Activated CD8-positive, alpha-beta T cell treated with anti-CD3 and anti-CD28 coated beads for 36 hours (primary cell): ENCODE measurements at places on chromosomes 6 and 20. TPM values are rescaled to one million over a fixed set of nuclear protein-coding genes. Genes with fewer than 3 reads are reported as not detected.

GRCh38 chr6:118313208-118313607 is 234.9 kb upstream of the PLN start:
- H3K27ac ChIP-seq: no peak overlapping the region
- H3K27me3 ChIP-seq: no peaks in the 10 kb centered on the region
- H3K4me3 ChIP-seq: no peak overlapping the region
- H3K4me1 ChIP-seq: no peaks in the 10 kb centered on the region
- DNase-seq: no peak

The OOEP gene
- total RNA-seq: not detected

GRCh38 chr20:63610581-63611435 is 16.1 kb downstream of the GMEB2 start:
- no peaks in the 10 kb centered on the region for H3K27me3 ChIP-seq
- peaks cover 14% of the 10 kb centered on the region for H3K36me3 ChIP-seq
- H3K27ac ChIP-seq: no peak overlapping the region
- DNase-seq: no peak
- peaks cover 3% of the 10 kb centered on the region for H3K4me1 ChIP-seq

- no peak for DNase-seq
- peaks cover 69% of the 10 kb centered on the region for H3K4me1 ChIP-seq
- peak overlapping the region; percentile 61 for H3K27ac ChIP-seq
- H3K27me3 ChIP-seq: no peaks in the 10 kb centered on the region
- H3K36me3 ChIP-seq: peaks cover 71% of the 10 kb centered on the region
- H3K4me3 ChIP-seq: no peak overlapping the region
These were observed 50.0 kb downstream of the GJA10 start for GRCh38 chr6:89944181-89944755.

GRCh38 chr20:32391003-32391402 is 32.9 kb downstream of the ASXL1 start:
- peaks cover 55% of the 10 kb centered on the region for H3K36me3 ChIP-seq
- no peak overlapping the region for H3K4me3 ChIP-seq

GRCh38 chr20:14498772-14499171 is 161.4 kb upstream of the FLRT3 start:
- no peaks in the 10 kb centered on the region for H3K27me3 ChIP-seq
- H3K4me1 ChIP-seq: no peaks in the 10 kb centered on the region
- no peak overlapping the region for H3K4me3 ChIP-seq
- DNase-seq: no peak
- no peaks in the 10 kb centered on the region for H3K36me3 ChIP-seq

The RAB44 gene
- total RNA-seq: 0.07 TPM

DNA sequence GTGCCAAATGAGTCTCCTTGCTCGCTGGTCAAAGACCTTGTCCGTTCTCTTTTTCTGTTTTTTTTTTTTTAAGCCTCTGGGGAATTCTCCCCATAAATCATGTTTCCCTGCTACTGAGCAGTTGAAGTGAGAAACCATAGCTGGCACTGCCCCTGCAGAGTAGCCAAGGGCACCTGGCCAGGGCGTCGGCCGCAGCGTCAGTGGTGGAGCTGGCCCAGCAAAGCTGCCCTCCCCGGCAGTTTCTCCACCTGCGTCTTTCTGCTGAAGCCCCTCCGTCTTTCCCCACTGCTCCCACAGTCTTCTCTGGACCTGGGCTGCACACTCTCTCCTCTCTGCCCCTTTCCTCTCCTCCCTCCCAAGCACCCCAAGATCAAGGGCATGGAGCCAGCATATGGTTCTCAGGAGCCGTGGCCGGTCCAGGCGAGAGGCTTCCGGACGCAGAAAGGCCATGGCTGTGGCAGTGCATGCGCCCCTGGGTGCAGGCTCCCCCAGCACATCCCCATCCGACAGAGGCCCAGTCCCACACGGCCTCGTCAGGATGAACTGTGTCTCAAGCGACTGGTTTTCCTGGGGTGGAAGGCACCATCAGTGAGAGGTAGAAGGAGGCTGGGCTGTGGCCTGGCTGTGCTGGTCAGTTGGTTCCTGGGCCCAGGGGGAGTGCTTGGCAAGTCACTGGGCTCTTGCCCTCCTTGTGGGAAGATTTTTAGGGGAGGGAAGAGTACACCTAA is 218.1 kb downstream of the ERMARD start:
- H3K4me3 ChIP-seq: no peak overlapping the region
- H3K27ac ChIP-seq: no peak overlapping the region
- no peak for DNase-seq
- no peaks in the 10 kb centered on the region for H3K27me3 ChIP-seq
- H3K4me1 ChIP-seq: no peaks in the 10 kb centered on the region

DNA sequence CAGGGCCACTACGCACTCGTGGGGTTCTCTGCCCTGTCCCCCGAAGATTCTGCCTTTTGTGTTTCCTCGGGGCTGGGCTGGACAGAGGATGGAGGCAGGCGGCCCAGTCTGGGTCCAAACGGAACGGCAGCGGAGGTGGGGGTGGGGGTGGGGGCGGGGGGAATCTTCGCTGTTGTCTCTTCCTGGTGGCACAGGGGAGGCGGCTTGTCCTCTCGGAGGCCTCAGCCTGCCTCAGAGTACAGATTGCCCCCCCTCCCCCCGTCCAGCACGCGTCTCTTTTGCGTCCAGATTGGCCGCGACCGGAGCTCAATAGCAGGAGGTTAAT is 1.4 kb upstream of the INSM1 start:
- H3K27me3 ChIP-seq: peaks cover 67% of the 10 kb centered on the region
- no peak for DNase-seq
- H3K27ac ChIP-seq: no peak overlapping the region
- peaks cover 22% of the 10 kb centered on the region for H3K4me1 ChIP-seq

The MOG gene
- total RNA-seq: not detected

The ENTPD6 gene
- total RNA-seq: 42.8 TPM

- no peak overlapping the region for H3K4me3 ChIP-seq
- peaks cover 3% of the 10 kb centered on the region for H3K36me3 ChIP-seq
- DNase-seq: no peak
- H3K4me1 ChIP-seq: no peaks in the 10 kb centered on the region
These were observed 116.2 kb downstream of the ZFP64 start for GRCh38 chr20:52075400-52075799.

GRCh38 chr6:52925042-52925441 is 15.5 kb upstream of the GSTA3 start:
- no peak overlapping the region for H3K4me3 ChIP-seq
- peaks cover 5% of the 10 kb centered on the region for H3K27me3 ChIP-seq
- H3K27ac ChIP-seq: no peak overlapping the region
- no peaks in the 10 kb centered on the region for H3K4me1 ChIP-seq

DNA sequence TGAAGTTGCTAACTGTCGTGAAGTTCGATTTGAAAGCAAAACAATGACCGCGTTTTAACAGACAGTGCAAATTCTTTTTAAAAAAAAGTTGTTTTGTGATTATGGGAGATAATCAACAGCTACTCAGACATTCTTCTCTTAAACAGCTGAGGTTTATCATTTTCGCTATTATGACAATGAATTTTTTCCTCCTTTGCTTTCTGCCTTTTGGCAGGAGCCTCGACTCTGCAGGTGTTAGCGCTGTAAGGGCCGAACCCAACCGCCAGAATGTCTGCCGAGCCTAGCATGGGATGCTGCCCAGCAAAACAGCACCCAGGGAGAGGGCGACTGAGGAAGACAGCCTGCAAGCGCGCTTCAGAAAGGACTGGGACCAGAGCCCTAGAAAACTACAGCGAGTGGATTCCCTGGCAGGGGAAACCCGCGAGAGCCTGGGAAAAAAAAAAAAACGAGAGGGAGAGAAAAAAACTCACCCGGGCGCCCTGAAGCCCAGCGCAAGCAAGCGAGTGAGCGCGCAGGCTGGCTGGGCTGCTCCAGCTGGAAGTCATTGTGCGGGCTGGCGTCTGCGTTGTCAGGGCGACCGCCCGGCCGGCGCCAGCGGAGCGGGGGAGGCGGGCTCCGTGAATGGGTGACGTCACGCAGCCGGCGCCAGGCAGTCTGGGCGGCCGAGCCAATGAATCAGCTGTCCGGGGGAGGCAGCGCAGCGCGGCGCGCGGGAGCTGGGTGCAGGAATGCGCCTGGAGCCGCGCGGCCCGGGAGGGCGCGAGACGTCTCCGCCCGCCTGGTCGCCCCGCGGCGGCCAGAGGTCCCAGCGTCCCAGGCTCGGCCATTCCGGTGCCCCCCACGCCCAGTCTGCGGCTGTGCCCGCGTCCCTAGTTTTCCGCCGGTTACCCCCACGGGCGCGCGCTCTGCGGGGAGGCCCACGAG is 32.7 kb upstream of the ID4 start:
- peaks cover 35% of the 10 kb centered on the region for H3K27me3 ChIP-seq
- no peak overlapping the region for H3K27ac ChIP-seq
- peak; percentile 84 for DNase-seq
- peak overlapping the region; percentile 59 for H3K4me3 ChIP-seq
- peaks cover 8% of the 10 kb centered on the region for H3K4me1 ChIP-seq
- no peaks in the 10 kb centered on the region for H3K36me3 ChIP-seq

- DNase-seq: no peak
- no peaks in the 10 kb centered on the region for H3K27me3 ChIP-seq
- H3K27ac ChIP-seq: no peak overlapping the region
- H3K36me3 ChIP-seq: no peaks in the 10 kb centered on the region
- H3K4me1 ChIP-seq: peaks cover 12% of the 10 kb centered on the region
- H3K4me3 ChIP-seq: no peak overlapping the region
These were observed 69.8 kb upstream of the PHACTR2 start for GRCh38 chr6:143607974-143608373.

The RRP36 gene
- 48.0 TPM for total RNA-seq

DNA sequence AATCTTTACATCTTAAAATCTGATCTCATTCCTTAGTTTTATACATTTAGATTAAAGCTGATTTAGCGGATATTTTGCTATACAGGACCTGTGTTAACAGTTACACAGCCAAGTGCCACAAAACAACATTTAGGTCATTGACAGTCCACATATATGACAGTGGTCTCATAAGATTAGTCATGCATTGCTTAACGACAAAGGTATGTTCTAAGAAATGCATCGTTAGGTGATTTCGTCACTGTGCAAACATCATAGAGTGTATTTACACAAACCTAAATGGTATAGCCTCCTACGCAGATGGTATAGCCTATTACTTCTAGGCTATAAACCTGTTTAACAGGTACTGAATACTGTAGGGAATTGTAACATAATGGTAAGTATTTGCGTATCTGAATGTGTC is 21.6 kb downstream of the ADGRG6 start:
- no peaks in the 10 kb centered on the region for H3K36me3 ChIP-seq
- no peak overlapping the region for H3K4me3 ChIP-seq
- no peak overlapping the region for H3K27ac ChIP-seq
- no peaks in the 10 kb centered on the region for H3K4me1 ChIP-seq

GRCh38 chr6:54805077-54805476 is 41.5 kb upstream of the FAM83B start:
- no peaks in the 10 kb centered on the region for H3K27me3 ChIP-seq
- no peaks in the 10 kb centered on the region for H3K36me3 ChIP-seq
- no peak overlapping the region for H3K4me3 ChIP-seq
- DNase-seq: no peak

DNA sequence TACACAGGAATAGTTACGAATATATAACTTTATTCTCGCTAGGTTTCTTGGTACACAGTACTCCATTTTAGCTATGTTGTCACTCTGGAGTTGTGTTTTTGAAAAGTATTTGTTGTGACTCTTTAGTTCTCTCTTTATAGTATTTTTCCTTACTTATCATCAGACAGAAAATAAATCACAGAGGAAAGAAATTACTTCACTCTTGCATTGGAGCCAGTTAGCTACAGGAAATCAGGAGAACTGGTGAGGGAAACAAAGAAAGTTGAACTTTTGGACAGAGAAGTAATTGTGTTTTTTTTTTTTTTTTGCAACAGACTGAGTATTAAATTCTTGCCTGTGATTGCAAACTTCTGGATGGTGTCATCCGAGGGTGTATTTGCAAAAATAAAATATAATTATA is 33.9 kb downstream of the DSE start:
- no peak for DNase-seq
- H3K4me3 ChIP-seq: no peak overlapping the region
- no peaks in the 10 kb centered on the region for H3K36me3 ChIP-seq
- H3K4me1 ChIP-seq: peaks cover 4% of the 10 kb centered on the region

DNA sequence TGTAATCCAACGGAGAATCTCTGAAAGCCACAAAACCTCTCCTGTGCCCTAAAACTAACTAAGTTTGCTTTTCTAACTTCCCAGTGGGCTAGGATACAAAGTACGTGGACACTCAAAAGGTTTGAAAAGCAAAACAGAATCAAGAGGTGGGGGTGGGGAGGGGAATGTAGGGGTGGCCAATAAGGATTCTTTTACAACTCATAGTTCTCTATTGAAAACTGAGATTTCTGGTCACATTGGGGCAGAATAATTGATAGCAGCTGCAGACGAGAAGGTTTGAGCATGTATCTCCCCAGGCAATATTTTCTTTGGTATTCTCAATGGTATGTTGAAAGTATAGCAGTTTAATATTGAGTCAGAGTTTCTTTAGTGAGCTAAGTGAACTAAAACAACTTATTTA is 376.7 kb upstream of the CITED2 start:
- no peaks in the 10 kb centered on the region for H3K4me1 ChIP-seq
- DNase-seq: no peak
- no peaks in the 10 kb centered on the region for H3K36me3 ChIP-seq
- no peak overlapping the region for H3K4me3 ChIP-seq

DNA sequence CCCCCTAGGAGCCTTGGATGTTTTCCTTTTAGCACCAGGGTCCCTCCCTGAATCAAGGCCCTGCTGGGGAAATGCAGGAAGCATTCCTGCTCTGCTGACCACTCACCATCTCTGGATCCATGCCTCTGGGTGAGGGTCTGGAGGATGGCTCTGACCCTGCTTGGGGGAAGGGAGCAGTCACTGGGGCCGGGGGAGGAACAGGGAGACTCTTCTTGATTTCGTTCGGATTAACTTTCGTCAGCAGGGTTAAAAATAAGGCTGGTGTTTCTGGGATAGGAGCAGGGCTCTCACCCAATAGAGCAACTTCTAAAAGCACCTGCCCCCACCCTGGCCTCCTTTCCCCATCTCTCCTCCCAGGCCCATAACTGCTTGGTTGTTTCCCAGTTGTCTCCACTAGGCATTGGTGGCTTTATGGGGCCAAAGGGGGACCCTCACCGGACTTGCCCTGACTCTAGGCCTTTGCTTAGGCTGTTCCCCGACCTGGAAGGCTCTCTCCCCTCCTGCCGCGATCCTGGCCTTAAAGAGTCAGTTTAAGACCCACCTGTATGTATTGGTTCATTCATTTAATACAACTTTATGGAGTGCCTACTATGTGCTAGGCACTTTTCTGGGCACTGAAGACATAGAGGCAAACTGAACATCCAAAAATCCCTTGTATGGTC is 63.0 kb downstream of the JPH2 start:
- no peak overlapping the region for H3K4me3 ChIP-seq
- H3K4me1 ChIP-seq: no peaks in the 10 kb centered on the region
- H3K36me3 ChIP-seq: no peaks in the 10 kb centered on the region
- no peak for DNase-seq

The EDN1 gene
- 0.14 TPM for total RNA-seq

The PRDM1 gene
- 24.7 TPM for total RNA-seq

The PNLDC1 gene
- total RNA-seq: 0.54 TPM

GRCh38 chr6:3847521-3847920 is 1.7 kb upstream of the FAM50B start:
- H3K36me3 ChIP-seq: peaks cover 7% of the 10 kb centered on the region
- peak overlapping the region; percentile 18 for H3K27ac ChIP-seq
- H3K4me3 ChIP-seq: no peak overlapping the region
- H3K27me3 ChIP-seq: no peaks in the 10 kb centered on the region
- peaks cover 20% of the 10 kb centered on the region for H3K4me1 ChIP-seq
- no peak for DNase-seq

The DEFB132 gene
- not detected for total RNA-seq
